Uterine smooth muscle cell (primary cell): ENCODE measurements at places on chromosomes 4 and X. TPM values are rescaled to one million over a fixed set of nuclear protein-coding genes. Genes with fewer than 3 reads are reported as not detected.

CCDC158 gene
- total RNA-seq, result 0.11 and 0.37 TPM in 2 replicates

RELL1 gene
- 85.8 and 90.5 TPM in 2 replicates for total RNA-seq

SMR3B gene
- total RNA-seq, result not detected in 2 replicates

CRMP1 gene
- total RNA-seq, result 0.62 and 0.77 TPM in 2 replicates

TLR2 gene
- 0.44 and 0.62 TPM in 2 replicates for total RNA-seq

PNMA6F gene
- total RNA-seq, result not detected in 2 replicates

CRLF2 gene
- 0.12 TPM in 1 of 2 replicates, not detected in the other for total RNA-seq

DMRTC1 gene
- not detected in 2 replicates for total RNA-seq

GLUD2 gene
- 1.2 and 2.0 TPM in 2 replicates for total RNA-seq

TMSB15C gene
- 5.6 and 6.2 TPM in 2 replicates for total RNA-seq

TMEM271 gene
- total RNA-seq, result not detected in 2 replicates

PPP4R3C gene
- total RNA-seq, result not detected in 2 replicates

GRIA2 gene
- under 0.01 and 0.55 TPM in 2 replicates for total RNA-seq

SLC2A9 gene
- total RNA-seq, result 0.33 and 1.4 TPM in 2 replicates

CSAG1 gene
- not detected in 2 replicates for total RNA-seq

GYPA gene
- total RNA-seq, result not detected in 2 replicates

SNCA gene
- total RNA-seq, result 21.2 and 43.2 TPM in 2 replicates

MAGEA2 gene
- not detected in 2 replicates for total RNA-seq

SLC4A4 gene
- total RNA-seq, result 2.0 and 9.6 TPM in 2 replicates

SYP gene
- total RNA-seq, result 0.12 and 0.33 TPM in 2 replicates
